Stimulated activated naive CD8-positive, alpha-beta T cell treated with anti-CD3 and anti-CD28 coated beads, Interleukin-15, Interleukin-2, amounts not matched to agents 100 U/mL and 50 U/mL, for 24 hours (primary cell): ENCODE measurements at places on chromosomes 4 and X.
A peak's percentile ranks its signal among the peaks of the same experiment; 100 is the strongest.

DNA sequence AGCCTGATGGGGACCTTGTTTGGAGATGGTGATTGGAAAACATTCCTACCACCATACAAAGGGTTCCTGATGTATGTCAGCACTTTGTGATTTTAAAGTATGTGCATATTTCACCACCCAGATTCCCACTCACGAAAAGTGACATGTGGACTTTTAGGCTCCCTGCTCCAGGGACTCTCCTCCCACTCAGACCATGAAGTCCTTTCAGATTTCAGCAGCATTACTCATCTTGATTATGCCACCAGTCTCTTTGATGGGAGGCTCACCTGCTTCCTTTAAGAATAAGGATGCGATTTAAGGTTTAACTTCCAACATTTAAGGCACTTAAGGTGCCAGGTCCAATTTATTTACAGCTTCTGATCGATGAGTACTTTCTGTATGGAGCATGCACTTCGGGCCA lies 204.4 kb downstream of the PPARGC1A start:
- DNase-seq, result no peak

- peak; percentile 33 for DNase-seq
These were observed at the start of gene PCDH19 for GRCh38 chrX:100409610-100410590. Gene PCDH19 (minus strand): TSS chrX:100410273. CDS start chrX:100408597, 1,676 bp downstream.

- DNase-seq, result no peak
These were observed 551.3 kb upstream of the TECRL start for GRCh38 chr4:64960516-64960915.

DNA sequence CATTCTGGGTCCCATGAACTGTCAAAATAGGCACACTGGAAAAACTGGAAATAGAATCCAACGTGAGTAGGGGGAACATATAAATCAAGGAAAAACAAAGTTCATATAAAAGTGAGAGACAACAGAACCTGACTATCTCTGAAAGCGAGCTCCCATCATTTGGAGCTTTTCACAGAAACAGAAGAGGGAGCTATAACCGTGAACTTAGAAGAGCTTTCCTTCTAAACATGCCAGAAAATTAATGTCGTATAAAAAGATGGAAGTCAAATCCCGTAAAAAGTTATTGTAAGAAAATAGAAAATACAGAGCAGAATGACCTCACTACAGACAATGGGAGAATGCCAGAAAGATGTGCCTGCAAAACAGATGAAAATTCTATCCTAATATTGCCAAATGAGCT lies 23.9 kb upstream of the HSD17B10 start:
- no peak for DNase-seq

DNA sequence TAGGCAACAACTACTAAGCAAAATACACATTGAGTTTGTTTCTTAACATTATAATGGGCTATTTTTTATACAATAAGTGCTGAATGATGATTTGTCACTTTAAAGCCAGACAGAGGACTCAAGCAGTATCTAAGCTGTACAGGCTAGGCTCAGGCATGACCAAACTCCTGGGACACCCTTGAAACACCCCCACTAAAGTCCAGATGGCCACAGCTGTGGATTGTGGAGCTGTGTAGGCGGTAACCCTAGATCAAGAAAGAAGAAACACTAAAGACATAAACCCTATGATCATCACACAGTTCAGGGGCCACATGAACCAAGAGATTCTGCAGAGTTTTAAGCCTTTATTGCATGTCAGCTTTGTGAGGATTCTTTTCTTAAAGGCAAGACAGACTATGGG lies 25.1 kb downstream of the TAB3 start:
- no peak for DNase-seq

DNA sequence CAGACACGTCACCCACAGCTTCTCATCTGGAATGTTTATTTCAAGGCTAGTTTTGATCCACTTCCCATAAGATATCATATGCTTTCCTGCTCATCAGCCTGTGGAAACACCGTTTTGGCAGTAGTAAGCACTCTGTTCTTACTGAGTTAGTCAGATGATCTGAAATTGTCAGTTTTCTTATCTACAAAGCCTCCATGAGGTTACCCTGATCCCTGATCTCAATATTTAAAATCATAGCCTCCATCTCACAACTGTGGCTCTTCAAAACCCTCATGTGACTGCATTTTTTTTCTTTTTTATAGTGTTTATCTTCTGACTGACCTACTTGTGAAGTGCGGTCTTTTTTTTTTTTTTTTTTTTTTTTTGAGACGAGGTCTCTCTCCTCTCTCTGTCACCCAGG lies 22.7 kb downstream of the BST1 start:
- no peak for DNase-seq

- DNase-seq, result peak; percentile 61
These were observed 316.7 kb upstream of the IGFBP7 start for GRCh38 chr4:57426779-57427395.

DNA sequence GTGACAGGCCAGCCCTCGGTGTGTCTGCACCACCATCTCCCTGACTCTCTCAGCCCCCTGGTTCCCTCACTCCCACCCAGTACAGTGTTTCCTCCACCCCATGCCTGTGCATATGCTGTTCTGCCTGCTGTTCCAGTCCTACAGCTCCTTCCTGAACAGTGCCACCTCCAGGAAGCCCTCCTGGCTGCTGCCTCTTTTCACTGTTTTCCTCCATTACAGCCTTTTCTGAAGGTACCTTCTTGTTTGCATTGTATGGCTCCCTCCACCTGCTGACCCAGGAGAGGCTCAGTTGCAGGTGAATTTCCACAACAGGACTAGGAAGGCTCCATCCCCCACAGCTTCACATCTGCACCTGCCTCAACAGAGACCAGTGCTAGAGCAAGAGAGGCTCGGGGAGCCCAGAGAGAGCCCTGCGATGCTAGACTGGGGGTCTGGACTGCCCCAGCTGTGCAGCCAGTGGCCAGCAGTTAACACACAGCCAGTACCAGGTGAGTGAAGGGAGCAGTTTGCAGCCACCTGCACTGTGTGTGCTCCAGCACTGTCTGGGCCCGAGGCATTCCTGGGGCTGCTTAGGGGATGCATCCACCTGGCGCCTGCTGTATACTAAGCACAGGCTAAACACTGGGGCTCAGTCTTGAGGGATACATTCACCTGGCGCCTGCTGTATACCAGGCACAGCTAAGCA lies 92.0 kb downstream of the ADRA2C start:
- DNase-seq, result no peak

DNA sequence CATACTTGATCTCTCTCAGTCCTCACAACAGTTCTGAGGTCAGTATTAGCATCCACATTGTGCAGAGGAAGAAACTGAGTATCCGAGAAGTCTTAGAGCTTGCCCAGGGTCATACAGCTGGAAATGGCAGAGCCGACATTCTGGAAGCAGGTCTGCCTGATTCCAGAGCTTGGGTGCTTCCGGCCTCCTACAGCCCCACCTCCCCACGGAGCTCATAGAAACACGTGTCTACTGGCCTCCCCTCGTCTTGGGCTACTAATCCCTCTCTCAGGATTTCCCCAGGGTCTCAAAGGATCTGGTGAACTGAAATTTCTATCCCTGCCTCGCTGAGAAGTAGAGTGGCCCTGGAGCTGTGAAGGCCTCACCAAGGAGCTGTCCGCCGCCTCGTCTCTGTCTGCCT lies 12.0 kb upstream of the KDM5C start:
- no peak for DNase-seq

- no peak for DNase-seq
These were observed 320.4 kb upstream of the SLC7A11 start for GRCh38 chr4:138562544-138562991.

DNA sequence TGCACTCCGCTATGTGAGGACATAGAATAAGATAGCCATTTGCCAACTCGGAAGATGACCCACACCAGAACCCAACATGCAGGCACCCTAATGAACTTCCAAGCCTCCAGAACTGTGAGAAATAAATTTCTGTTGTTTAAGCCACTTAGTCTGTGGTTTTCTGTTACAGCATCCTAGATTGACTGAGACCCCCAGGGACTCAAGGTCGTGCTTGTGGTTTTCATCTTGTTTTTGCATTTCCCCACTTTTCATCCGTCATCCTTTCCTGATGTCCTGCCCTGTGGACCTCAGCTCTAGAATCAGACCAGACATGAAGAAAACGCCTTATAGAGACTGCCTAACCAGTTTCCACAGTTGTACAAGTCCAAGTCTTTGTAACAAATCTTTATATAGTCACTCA lies 54.4 kb downstream of the MCUB start:
- no peak for DNase-seq

GRCh38 chrX:133482056-133482952 lies 67.0 kb upstream of the GPC4 start:
- no peak for DNase-seq

DNA sequence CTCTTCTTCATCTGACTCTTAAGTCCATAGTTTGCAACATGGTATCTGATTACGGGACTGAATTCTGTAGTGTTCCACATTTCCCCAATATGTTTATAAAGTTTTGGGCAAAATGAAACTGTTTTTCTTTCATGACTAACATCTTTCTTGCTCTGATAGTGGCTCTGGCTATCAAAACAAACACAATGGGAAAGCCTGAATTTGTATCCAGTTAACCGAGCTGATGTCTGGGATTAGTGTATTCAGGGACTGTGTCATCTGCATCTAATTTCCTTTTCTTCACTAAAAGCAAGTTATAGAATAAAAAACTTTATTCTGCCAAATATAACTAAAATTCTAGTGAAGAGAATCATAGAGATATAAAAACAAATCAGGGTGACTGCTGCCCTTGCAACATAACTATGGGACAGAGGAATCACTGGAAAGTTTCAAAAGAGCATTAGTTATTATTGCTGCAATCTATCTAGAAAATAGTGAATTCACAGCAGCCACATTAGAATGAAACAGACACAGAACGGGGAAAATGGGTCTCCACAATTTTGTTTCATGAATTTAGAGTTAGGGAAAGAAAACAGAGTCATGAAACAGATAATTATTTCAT lies 61.3 kb downstream of the ANTXR2 start:
- DNase-seq, result no peak

GRCh38 chr4:1745697-1746096 lies 24.4 kb downstream of the TACC3 start:
- no peak for DNase-seq

DNA sequence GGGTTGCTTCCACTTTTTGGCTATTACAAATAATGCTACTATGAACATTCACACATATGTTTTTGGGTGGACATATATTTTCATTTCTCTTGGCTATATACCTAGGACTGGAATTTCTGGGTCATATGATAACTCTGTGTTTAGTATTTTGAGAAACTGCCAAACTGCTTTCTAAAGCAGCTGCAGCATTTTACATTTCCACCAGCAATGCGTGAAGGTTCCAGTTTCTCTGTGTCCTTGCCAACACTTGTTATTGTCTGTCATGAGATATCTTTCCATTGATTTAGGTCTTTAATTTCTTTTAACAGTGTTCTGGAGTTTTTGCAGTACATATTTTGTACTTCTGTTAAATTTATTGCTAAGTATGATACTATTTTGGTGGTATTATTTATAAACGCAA lies 48.3 kb downstream of the CLCN5 start:
- no peak for DNase-seq

GRCh38 chr4:147969573-147970385 lies 237.9 kb downstream of the ARHGAP10 start:
- DNase-seq, result no peak

DNA sequence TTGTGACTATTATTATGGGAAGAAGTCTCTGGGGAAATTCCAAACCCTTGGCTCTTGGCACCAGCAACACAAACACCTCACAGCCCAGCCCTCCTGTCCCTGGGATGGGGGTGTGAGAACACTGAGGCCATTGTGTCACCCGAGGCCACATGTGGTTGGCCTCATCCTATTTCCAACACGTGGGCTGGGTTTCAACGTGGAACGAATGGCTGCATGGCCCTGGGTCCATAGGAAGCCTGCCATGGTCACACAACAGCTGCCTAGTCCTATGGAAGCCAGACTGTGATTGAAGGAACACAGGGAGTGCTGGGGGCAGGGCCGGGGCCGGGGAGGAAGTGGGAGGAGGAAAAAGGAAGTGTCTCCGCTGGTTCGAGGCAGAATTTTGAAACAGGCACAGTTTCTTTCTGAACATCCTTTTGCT lies 10.0 kb downstream of the CLCN4 start:
- no peak for DNase-seq

- no peak for DNase-seq
These were observed 170.0 kb downstream of the SMIM20 start for GRCh38 chr4:26083987-26084386.

GRCh38 chr4:99438405-99438780 lies 3.3 kb upstream of the ADH7 start:
- DNase-seq, result no peak

DNA sequence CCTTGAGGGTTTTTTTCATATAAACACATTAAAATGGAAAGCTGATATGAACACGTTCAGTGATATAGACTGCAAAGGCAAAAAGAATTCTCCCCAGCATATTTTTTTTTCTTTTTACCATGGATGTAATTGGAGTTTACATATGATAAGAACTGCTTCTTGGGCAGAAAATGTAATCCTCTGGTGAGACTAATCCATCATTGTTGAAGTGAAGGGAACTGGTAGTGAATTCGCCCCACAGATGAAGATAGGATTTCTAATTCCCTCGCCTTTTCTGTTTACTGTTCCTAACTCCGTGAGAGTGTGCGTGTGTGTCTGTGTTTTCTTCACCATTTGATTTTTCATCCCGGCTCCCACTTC lies 88.9 kb downstream of the GPR143 start:
- no peak for DNase-seq

DNA sequence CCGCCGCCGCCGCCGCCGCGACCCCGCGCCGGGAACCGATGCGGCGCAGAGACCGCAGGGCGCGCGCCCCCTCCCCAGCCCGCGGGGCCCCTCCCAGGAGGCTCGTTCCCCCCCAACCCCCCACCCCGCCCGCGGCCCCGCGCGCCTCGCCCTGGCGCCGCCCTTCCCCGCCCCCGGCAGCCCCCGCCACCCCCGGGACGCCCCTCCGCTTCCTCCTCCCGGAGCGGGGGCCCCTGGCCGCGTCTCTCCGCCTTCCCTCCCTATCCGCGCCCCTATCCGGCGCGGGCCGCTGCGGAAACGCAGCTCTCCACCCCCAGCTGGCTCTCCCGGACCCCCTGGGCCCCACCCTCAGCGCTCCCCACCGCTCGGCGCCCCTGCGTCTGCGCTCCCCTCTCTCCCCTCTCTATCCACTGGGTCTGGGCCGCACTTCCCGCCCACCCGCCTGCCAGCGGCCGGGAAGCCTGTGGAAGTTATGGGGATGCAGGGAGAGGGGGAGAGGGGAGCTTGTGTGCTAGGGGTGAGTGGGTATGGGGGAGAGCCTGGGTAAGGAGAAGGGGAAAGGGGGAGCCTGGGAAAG lies at the start of gene TMEM271:
Gene TMEM271 (minus strand): TSS at position 51 of the 577 bp plus-strand sequence. CDS start 233 bp downstream, outside the sequence.
- no peak for DNase-seq

DNA sequence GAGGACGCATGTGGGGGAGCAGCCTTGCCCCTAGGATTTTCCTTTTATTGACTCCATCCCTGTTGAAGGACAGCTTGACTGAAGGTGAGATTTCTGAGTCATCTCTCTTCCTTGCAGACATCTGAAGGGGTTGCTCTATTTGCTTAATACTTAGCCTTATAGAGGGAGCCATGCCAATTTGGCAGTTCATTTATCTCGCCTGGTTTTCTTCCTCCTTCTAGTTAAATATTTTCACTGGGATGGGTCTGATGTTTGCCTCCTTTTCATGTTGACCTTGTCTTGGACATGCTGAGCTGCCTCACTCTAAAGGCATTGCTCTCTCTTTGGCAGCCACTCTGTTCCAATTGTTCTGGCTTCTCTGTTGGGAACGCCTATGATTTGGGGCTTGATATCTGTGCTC lies 151.0 kb upstream of the PSAPL1 start:
- no peak for DNase-seq
